Activated CD8-positive, alpha-beta memory T cell treated with anti-CD3 and anti-CD28 coated beads for 1 hour (primary cell): ENCODE measurements at places on chromosomes 1 and 21.

- DNase-seq: no peak
These were observed 448.5 kb downstream of the NUF2 start for GRCh38 chr1:163770265-163770664.

- no peak for DNase-seq
These were observed 166.9 kb downstream of the TOMM20 start for GRCh38 chr1:234961456-234962339.

DNA sequence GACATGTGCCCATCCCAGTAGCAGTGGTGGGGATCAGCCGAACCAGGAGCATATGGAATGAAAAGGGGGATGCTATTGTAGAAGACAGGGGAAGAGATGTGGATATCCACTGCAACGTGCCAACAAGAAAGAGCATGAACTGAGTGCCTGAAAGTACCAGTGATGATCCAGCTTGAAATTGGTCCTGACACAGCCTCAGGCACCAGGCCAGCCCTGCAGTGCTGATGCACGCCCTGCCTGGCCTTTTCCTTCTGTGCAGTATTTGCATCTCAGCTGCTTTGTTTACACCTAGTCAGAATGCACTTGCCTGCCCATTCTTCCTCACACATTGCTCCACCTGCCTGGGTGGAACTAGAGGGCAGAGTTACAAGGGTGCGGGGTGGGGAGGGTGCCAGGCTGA lies 50.3 kb upstream of the ARTN start:
- no peak for DNase-seq

- no peak for DNase-seq
These were observed 159.0 kb upstream of the ZC3H12A start for GRCh38 chr1:37315371-37315846.

- no peak for DNase-seq
These were observed 28.2 kb upstream of the FCRL4 start for GRCh38 chr1:157626099-157626498.

- DNase-seq: no peak
These were observed 426.5 kb upstream of the CAMK1G start for GRCh38 chr1:209156991-209157390.

DNA sequence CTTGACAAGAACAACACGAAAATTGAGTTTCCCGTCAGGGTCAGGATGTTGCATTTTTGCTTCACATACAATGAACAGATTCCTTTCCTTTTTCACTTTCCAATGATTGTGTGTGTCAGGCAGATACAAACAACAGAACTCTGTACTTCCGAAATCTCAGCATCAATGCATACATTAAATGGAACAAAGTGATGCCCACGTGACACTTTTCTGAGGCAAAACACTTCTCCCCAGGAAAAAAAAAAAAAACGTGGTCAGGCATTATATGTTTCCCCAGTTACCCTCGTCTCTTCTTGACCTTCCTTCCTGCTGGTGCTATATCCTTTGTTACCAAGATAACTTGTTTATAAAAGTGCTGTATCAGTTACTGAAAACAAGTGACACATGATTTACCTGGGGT lies 181.8 kb downstream of the ZNF281 start:
- no peak for DNase-seq

GRCh38 chr1:27968692-27969091 lies 8.9 kb downstream of the XKR8 start:
- DNase-seq: no peak

- no peak for DNase-seq
These were observed 68.4 kb upstream of the GPR88 start for GRCh38 chr1:100469578-100469977.

DNA sequence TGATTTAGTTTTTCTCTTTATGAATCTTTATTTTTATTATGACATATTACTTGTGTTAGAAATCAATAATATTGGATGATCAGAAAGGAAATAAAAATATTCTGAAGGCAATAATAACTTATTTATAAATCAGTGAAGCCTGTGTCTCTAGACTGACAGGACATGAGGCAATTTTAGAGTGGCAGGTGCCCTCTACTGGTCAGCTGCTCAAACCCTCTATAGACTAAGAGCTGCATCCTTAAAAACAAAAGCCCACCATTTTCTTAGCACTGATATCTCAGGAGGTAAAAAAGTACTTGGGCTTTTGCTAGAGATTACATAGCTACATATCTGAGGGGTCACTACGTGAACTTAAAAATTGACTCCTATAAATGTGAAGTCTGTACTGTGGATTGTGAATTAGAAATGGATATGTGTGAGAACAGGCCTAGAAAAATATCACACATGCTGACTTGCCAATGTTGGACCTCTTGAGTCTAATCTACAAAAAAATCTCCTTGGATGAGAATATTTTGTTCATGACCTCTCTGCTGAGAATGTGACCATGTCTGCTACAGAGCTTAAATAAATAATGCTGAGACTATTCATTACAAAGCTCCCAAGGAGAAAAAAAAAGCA lies 597.9 kb upstream of the ADAMTS5 start:
- DNase-seq: no peak

DNA sequence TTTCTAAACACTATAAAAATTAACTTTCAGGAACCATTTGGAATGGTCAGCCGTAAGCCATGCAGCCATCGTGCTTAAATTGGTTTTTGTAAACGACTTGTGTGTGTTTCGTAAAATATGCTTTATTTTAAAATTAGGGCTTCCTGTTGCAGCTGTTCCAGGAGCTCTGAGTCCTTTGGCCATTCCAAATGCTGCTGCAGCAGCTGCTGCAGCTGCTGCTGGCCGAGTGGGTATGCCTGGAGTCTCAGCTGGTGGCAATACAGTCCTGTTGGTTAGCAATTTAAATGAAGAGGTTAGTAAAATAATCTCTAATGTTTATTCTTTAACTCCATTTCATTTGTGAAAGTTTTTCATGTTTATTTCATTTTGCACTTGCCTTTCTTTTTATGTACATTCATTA lies 83.1 kb downstream of the PTBP2 start:
- no peak for DNase-seq

DNA sequence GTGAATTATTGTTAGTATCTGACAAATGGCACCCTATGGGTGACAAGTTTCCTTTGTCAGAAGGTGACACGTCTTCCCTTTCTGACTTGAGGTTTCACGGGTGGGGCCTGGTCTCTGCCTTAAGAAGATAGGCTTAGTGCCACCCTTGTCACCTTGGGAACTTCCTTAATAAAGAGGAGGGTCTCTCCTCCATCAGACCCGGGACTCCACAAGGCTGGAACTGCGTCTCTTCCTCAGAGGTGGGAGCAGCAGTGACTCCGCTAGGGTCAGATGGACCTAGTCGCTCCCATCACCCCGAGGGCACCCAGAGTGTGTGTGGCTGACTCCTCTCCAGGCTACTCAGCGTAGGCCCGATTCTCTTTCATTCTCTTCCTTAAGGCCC lies 774 bp upstream of the WDTC1 start:
- DNase-seq: no peak

DNA sequence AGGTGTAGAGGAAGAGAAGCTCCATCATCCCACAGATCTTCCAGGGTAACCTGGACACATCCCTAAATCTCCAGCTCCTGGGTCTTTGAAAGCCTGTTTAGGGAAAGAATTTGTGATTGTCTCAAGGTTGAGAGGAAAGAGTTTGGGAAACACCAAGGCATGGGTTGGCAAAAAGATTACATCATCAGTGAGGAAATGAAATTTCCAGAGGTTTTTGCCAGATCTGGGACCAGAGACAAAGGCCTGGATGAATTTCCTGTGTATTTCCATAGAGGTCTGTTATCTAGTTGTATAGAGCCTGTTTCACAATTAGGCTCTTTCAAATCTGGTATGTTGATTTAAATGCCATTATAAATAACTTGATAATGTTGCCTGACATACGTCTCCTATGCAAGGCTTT lies 82.3 kb downstream of the GPR89B start:
- DNase-seq: no peak

DNA sequence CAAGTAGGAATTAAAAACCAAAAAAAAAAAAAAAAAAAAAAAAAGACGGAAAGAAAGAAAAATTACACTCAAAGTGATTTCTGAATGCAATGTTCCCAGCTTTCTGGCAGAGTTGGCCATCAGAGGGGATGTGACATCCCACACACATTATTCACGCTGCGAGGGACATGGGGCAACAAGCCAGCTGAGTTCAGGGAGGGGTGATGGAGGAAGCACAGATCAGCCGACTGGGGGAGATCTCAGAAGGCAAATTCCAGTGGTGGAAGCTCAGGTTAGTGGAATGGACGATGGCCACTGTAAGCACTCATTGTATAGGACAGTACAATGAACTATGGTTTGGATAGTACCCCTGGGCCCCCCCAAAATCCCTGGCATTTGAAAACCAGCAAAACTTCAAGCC lies 311.9 kb downstream of the PCP4 start:
- DNase-seq: no peak

DNA sequence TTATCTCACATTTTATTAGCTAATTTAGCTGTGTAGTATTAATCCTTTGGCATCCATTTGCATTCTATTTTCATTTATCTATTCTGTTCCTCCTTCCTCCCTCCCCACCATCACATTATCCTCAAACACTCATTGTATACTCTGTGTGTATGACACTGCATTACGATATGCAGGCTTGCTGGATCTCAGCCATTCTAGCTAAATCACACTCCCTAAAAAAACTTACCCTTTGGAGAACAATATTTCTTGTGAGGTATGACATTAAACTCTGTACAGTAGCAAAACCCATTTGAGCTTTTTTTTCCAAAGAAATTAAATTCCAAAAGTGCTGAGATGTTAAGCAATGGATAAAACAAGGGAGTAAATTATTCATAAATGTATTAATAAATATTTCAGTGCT lies 11.4 kb upstream of the RAB3GAP2 start:
- DNase-seq: no peak

DNA sequence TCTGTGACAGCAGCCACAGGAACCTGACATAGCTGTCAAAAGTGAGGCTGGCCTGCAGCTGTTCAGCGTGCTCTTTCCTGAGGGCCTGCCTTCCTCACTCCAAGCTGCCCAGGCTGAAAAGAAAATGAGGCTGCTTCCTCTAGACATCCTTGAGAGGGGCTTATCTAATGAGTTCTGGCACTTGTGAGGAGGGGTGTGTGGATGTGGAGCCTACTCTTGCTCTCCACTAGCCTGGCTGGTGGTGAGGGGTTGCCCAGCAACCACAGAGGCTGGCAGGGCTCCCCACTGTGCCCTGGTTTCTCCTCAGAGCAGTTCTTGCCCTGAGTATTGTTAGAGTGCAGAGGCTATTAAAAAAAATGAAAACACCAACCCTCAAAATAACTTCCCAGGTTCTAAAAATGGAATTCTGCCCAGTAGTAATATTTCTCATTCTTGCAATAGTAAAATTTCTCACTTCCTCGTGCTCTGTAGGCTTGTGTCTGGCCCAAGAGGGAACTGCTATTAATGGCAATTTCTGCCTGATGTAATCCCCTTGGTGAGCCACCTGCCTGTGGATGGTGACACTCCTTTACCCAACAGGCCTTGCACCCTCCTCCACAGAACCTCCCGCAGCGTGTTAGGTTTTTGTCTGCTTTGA lies 52.6 kb upstream of the EPS8L3 start:
- DNase-seq: no peak

DNA sequence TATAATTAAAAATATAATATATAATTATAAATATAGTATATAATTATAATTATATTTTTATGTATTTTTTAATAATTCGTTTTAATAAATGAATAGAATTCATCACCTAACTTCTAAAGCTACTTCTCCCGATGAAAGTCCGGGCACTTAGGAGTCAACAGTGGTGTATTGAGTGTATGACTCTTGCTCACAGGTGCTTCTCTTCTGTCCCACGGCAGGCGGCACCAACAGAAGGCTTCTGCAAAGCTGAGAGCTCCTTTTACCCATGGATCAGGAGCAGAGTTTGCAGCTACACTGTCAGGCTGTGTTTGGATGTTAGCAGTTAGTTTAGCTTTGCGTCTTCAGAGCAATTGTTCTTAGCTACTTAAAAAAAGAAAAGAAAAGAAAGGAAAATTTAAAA lies 122.4 kb downstream of the LIPI start:
- no peak for DNase-seq

DNA sequence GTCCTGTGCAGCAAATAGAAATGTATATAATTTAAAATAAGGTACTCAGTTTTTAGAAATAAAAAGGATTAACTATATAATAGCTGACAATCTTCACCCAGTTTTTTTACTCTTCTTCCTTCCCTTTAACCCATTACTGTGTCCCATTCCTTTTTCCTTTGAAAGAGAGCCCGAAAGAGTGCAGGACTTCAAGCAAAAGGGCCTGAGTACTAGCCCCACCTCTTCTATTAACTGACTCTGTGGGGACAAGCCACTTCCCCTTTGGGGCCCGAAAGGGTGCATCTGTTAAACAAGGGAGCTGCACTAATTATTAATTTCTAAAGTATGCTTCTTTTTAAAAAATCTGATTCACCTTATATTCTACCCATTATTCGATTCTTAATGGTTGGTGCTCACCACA lies 3.3 kb downstream of the USP24 start:
- no peak for DNase-seq

DNA sequence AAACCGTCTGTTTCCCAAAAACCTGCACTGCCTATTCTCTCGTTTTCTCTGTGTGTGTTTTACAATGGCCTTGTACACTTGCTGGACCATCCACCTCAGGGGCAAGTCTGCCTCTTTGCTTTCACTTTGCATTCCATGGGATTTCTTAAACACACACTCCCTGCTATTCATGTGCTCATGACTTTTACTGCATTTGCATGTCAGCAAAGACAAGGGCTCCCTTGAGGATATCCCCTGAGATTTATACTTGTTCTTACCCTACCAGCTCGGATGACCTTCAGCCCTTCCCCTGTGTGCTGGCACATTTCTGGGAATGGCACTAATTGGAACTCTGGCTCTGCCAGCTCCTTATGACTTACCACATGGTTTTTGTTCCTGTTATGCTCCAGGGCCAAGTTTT lies 386.9 kb downstream of the AMY1C start:
- DNase-seq: no peak

GRCh38 chr1:160009801-160010200 lies 22.0 kb downstream of the PIGM start:
- no peak for DNase-seq
